Central memory CD4-positive, alpha-beta T cell (primary cell): ENCODE measurements at places on chromosomes 13 and 19.

DNA sequence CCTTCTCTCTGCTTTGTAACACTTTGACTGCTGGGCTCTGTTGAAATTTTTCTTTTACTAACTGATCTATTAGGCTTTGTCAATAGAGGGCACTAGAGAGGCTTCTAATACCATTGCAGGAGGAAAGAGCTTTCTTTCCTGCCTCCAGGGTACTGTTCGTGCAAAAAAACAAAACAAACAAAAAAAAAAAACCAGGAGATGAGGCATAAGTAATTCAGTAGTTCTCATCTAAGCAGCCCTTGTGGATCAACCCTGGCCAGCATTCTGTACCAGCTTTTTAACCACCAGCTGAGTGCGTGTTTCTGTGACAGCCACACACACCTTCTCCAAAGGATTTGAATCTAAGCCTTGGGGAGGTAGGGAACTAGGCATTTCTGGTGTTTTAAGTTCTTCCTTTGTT is 1707.6 kb upstream of the SLC10A2 start:
- DNase-seq, result no peak

GRCh38 chr19:41311072-41311471 is 1.1 kb downstream of the CCDC97 start:
- no peak for DNase-seq

DNA sequence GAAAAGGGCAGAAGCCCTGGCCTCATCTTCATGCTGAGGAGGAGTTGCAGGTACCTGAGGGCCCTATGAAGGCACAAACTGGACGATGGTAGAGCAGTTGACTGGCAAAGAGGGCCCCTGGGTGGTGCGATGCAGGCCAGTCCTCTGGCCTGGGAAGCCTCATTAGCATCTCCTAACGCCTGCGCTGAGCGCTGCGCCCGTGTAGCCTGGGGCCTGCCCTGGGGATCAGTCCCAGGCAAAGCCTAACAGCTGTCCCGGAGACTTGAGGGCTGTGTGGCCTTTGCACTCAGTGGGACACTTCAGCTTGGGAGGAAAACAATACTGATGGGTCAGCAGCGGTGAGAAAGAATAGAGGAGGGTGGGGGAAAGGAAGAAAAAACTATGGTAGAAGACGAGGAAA is 187.7 kb downstream of the RAP2A start:
- DNase-seq, result no peak

DNA sequence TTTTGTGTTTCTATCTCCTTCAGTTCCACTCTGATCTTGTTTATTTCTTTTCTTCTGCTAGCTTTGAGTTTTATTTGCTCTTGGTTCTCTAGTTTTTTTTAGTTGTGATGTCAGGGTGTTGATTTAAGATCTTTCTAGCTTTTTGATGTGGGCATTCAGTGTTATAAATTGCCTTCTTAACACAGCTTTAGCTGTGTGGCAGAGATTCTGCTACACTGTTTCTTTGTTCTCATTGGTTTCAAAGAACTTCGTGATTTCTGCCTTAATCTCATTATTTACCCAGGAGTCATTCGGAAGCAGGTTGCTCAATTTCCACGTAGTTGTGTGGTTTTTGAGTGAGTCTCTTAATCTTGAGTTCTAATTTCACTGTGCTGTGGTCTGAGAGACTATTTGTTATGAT is 251.7 kb upstream of the HTR2A start:
- DNase-seq, result no peak

DNA sequence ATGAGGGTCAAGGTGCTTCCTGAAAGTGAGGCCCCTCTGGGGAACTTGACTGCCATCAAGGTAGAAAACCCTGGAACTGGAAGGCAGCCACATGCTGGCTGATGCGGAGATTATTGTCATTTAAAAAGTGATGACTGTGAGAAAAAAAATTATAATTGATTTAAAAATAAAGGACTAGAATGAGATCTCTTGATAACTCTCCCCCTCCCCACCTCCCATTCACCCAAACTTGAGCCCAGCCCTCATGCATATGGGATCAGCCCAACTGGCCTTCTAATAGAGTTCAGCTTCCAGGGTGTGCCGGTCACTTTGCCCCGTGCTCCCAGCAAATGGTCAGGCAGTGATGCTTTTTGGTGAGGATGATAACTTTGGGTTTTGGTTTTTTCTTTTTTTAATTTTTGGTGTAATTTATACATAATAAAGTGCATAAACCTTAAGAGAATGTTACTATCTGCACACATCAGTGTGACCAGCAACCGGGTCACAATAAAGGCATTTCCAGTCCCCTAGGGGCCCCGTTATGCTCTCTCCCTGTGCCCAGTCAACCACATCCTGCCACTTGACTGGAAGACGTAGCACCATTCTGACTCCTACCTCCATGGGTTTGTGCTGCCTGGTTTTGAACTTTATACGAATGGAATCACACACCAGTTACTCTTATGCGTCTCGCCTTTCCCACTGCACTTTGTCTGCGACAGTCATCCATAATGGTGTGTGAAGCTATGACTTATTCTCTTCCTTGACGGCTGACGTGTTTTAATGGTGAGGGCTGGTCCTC is 187.9 kb downstream of the USP12 start:
- DNase-seq, result no peak

DNA sequence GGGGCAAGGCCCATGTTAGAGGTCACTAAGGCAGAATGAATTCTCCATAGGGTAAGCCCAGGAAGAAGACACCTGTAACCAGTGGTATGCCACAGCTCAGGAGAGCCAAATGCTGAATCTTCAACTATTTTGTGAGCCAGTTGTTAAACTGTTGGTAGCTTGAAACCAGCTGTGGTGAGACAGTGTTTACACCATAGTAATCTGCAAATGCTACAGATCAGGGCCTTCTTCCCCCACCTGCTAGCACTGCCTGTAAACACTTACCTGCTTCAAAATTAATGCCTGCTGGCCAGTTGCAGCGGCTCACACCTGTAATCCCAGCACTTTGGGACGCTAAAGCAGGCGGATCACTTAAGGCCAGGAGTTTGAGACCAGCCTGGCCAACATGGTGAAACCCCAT is 12.1 kb downstream of the FBXL12 start:
- DNase-seq, result no peak

DNA sequence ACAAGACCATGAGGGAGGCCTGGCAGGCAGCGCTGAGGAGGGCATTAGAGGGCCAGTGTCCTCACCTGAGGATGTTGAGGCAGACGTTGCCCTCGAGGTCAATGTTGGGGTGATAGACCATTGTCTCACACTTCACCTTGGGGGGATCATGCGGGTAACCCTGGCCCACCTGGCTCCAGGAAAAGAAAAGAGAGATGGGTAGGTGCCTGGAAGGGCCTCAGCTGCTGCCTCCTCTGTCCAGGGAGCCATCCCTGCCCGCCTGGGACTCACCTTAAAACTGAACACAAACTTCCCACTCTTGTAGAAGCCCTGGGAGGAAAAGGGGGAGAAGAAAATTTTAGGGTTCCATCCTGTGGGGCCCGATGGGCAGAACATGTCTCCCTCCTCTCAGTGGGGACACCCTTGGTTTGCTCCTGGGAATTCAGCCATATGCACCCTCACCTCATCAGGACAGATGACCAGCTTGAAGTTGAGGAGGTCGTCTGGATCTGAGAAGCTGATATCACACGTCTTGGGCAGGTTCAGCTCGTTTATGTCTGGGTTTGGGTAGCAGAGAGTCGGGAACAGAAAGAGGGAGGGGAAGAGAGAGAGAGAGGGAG is 1.7 kb downstream of the UBE2M start:
- DNase-seq, result no peak

DNA sequence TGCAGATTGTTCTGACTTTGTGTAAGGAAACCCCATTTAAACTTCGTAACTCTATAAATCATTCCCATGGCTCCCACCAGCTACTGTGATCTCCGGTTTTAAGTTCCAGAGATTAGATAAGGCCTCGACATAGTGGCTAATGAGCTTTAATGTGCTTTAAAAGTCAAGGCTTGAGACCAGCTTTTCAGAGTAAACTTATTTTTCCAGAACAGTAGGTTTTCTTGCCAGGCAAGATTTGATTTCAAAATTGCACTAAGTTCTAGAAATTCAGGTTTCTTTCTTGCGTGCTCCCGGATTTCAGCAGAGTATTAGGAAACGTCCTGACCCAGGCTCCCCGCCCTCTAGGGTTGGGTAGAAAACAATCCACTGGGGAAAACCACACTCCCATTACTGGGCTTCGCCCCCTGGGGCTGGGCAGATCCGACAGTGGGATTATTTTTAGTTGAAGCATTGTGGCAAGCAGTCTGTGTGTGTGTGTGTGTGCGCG is 43.3 kb downstream of the CRYL1 start:
- no peak for DNase-seq

GRCh38 chr13:44022196-44022595 is 142.5 kb downstream of the LACC1 start:
- DNase-seq, result no peak

- DNase-seq, result no peak
Measured at GRCh38 chr13:113819731-113820715, 43.9 kb downstream of the GAS6 start.

DNA sequence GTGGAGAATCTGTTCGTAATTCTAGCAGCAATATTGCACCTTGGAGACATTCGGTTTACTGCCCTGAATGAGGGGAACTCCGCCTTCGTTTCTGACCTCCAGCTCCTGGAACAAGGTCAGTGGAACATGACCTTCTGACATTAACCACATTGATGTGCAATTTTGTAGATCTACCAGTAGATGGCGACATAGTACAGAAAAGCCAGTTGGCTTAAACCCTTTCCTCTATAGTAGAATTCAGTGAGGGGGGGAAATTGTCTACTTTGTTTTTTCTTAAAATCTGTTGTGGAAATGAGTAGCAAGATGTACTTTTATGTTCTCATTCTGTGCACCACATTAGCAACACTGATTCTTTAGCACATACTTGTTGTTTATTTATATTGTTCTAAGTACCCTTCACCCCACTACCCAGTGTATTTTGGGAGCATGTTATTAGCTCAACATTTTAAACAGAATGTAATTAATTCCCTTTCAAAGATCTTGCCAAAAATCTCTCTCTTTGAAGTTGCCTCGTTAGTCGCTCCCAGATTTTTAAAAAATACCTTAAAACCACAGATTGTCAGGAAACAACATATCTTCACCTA is 332.2 kb downstream of the MYO16 start:
- DNase-seq, result peak; percentile 47

DNA sequence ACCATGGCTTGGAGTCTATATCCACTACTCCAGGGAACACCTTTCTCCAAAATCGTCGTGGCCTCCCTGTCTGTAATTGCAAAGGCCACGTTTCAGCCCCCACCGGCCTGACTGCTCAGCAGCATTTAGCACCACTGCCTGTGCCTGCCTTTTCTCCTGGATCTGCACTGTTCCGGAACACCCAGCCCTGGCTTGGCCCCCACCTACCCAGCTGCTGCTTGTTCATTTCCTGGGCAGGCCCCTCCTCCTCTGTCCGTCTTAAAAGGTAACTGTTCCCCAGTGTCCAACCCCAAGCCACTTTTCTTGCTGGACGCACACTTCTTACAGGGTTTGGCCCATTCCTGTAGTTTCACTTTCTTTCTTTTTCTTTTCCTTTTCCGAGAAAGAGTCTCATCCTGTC is 8.5 kb upstream of the SYT5 start:
- DNase-seq, result no peak

DNA sequence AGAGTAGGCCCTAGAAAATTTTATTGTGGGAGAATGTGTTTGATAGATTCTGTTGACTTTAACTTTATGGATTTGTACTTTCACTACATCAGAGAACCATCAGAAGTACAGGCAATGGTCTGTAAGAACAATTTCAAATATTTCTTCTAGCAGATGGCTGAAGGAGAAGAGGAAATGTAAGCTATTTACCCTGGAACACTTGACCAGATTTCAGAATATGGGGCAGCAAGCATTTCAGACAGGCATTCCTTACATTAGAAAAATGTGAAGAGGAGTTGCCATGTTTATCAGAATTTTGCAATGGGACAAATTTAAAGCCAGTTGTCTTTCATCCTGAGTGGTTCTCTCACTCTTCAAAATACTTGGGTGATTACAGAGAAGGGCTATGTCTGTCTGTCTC is 7.5 kb downstream of the FRY start:
- DNase-seq, result no peak

GRCh38 chr13:99757756-99758459 is 213.7 kb downstream of the ZIC5 start:
- no peak for DNase-seq

DNA sequence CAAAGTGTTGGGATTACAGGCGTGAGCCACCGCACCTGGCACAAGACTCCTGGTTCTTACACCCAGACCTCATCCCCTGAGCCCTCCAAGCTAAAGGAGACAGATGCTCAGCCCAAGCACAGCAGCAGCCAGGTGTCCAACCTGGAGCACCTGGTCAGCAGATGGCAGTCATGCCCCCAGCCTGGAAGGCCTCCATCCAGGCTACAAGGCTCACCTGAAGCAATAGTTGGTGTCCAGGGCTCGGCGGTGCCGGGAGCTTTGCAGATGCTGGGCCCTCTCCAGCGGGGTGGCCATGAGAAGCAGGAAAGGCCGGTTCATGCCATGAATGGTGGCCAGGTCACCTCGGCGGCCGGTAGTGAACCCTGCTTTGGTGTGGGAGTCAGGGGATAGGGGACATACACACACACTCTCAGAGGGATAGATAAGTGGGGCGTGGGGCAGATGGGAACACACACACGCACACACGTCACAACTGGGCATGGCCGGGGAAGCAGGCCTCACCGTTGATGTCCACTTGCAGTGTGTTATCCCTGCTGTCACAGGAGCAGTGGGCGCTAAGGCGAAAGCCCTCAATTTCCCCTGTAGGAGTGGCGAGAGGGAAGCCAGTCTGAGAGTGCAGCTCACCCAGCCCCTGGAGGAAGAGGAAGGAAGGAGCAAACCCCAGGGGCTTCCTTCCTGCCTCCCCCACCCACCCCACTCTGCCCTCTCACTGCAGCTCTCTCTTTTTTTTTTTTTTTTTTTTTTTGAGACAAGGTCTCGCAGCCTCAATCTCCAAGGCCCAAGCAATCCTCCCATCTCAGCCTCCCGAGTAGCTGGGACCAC is 11.8 kb downstream of the TGFB1 start:
- no peak for DNase-seq

DNA sequence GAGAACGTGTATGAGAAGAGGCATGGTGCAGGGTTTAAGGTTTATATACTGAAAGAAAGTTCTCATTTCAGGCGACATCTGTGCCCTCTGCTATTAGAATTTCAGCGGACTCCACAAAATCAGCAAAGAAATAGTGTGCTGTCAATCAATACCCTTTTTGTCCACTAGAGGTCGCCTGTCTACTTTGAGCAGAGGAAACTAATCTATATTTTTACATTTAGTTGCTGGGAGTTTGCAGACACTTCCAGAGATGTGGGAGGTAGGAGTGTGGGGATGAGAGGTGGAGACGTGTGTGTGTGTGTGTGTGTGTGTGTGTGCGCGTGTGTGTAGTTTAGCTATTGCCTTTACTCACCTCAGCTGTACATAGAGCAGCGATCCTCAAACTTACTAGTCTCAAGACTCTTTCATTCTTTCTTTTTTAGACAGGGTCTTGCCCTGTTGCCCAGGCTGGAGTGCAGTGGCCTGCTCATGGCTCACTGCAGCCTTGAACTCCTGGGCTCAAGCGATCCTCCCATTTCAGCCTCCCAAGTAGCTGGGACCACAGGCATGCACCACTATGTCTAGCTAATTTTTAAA is 9.7 kb downstream of the INAFM1 start:
- DNase-seq, result peak; percentile 48

DNA sequence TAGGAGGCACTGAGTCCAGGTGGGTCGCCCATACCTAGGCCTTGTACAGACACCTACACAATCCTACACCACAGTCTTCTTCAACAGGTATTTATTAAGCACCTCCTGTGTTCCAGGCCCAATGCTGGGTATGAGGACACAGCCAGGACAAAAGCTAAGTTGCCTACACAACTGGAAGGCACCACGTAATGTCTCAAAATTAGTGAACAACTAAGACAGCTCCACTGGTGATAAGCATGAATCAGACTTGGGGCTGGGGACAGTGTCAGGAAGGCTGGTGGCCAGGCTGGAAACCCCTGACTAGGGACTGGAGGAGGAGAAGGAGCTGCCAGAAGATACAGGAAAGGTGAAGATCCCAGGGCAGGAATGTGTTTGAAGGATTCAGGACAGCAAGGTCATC is 2.4 kb downstream of the SMIM24 start:
- DNase-seq, result no peak
